Omental fat pad (tissue), 4 donors: ENCODE measurements at places on chromosomes 7 and 10. TPM values are rescaled to one million over a fixed set of nuclear protein-coding genes. Genes with fewer than 3 reads are reported as not detected.

The HTRA1 gene
- total RNA-seq = 240 TPM

DNA sequence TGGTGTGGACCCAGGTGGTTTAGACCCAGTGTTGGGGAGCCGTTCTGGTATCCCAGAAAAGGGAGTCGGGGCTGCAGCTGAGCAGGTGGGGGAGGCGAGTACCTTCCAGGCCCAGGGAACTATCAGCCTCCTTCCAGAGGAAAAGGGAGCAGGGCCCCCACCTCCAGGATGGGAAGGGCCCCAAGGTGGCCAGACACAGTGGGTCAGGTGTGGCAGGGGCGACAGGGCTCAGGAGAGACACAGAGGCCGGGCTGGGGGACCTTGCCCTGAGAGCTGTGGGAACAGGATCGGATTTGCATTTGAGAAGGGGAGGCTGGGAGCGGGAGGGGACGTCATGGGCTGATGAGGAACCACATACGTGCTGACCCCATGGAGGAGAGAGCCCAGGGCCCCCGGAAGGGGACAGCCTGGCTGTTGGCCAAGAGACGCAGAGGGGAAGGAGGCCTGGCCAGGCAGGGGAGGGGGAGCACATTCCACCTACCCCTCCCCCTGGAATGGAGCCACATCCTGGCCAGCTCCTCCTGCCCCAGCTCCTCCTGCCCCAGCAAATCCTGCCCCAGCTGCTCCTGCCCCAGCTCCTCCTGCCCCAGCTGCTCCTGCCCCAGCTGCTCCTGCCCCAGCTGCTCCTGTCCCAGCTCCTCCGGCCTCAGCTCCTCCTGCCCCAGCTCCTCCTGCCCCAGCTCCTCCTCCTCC, 9.7 kb upstream of the TTYH3 start:
- DNase-seq = no peak

DNA sequence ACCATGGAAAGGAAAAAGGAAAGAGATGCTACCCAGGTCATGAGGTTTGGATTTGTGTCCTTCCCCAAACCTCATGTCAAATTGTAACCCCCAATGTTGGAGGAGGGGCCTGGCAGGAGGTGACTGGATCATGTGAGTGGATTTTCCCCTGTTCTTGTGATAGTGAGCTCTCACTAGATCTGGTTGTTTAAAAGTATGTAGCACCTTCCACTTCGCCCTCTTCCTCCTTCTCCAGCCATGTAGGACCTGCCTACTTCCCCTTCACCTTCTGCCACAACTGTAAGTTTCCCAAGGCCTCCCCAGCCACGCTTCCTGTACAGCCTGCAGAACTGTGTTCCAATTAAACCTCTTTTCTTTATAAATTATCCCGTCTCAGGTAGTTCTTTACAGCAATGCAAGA, 113.9 kb downstream of the FAM107B start:
- DNase-seq = no peak

DNA sequence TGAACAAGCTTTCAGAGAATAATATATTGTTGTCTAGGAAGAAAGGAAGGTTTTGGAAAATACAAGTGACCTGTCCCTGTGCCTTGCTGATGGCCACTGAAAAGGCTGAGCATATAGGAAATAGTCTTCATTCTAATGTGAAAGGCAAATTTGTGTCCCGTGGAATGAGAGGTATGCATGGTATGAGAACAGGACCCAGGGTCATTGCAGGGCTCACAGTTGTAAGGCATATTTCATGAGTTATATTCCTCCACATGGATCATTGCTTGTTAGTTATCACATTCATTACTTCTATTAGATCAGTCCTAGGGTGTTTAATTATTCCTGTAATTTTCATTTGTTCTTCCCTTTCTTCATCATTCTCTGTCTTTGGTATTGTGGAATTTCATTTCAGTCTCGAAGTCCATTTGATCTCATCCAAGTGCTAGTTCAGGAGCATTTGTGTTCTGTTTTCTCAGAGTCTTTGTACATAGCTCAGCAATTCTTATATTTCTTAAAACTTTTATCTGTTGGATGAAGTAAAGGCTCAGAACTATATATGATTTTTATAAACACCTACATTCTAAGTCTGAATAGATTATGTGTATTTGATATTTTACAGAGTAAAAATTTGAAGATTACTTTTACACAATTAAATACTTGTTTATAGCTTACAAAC, 39.4 kb upstream of the ARHGAP21 start:
- no peak for DNase-seq

GRCh38 chr10:3067859-3068179, 471 bp downstream of the PFKP start:
- no peak for DNase-seq

The SEMA3D gene
- 5.2 TPM for total RNA-seq

- DNase-seq = no peak
Measured at GRCh38 chr10:17116193-17116592, 13.4 kb downstream of the CUBN start.

DNA sequence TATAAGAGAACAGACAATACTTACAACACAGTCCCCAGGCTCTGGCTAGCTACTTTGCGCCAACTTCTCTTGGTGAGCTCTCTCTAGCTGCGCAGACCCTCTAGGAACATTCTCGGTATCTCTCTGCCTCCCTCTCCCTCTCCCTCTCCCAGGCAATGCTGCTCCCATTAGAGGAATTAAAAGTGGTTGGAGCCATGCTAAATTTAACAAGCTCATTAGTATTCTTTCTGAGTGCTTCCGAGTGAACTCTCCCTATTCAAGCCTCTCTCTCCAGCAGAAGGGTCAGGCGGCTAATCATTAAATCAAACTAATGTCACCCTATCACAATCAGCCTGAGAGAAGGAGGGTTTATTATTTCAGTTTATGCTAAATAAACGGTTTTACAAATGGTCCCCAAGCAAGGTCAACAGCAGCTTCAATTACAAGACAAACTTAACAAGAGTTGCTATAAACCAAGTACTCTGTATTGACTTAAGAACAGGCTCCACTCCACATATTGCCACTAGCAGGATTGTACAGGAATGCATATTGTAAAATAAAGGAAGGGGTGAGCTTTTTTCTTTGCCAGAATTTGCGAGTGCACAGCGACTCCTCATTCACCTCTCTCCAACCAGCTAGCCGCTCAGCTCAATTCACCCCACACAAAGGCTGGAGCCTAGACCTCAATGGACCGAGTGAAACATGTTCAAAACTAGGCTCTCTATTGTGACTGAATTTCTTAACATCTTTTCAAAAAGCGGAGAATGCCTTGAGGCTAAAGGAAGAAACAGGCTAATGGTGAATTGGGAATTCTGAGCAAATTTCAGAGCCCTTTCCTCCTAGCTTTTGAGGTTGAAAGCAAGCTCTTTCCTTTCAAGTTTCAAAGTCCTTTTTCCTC, 84.4 kb downstream of the GLI3 start:
- no peak for DNase-seq

- no peak for DNase-seq
Measured at GRCh38 chr10:109976681-109977080, 31.1 kb upstream of the ADD3 start.

The CNTNAP2 gene
- total RNA-seq = 1.1 TPM

- DNase-seq = no peak
Measured at GRCh38 chr10:129517680-129518057, 50.6 kb downstream of the MGMT start.

DNA sequence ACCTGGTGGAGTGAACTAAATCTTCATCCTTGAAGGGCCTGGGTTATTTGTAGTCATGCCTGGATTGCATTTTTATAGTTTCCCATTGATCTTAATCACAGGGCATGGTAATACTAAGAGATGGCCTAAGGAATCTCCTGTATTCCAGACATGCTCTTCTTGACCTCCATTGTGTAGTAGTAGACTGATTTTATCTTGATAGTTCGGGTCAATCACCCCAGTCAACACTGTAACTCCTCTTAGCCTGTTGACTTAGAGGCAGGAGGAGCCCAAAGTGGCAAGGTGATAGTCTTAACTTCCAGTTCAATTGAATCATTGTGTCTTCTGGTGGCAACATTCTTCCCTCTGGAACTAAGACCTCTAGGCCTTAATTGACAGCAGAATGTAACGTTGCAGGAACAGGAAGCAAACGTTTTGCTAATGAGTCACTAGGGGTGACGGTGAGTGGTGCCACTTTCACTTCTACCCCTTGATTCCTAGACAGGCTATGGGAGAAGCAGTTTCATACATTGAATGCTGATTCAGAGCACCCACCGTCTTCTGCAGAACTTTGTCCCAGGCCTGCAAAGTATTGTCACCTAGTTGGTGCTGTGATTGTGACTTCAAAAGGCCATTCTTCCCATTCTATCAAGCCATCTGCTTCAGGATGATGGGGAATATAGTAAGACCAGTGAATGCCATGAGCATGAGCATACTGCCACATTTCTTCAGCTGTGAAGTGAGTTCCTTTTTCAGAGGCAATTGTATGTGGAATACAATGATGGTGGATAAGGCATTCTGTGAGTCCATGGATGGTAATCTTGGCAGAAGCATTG, 24.0 kb upstream of the PAPSS2 start:
- no peak for DNase-seq

The KMT2E gene
- 75.3 TPM for total RNA-seq

DNA sequence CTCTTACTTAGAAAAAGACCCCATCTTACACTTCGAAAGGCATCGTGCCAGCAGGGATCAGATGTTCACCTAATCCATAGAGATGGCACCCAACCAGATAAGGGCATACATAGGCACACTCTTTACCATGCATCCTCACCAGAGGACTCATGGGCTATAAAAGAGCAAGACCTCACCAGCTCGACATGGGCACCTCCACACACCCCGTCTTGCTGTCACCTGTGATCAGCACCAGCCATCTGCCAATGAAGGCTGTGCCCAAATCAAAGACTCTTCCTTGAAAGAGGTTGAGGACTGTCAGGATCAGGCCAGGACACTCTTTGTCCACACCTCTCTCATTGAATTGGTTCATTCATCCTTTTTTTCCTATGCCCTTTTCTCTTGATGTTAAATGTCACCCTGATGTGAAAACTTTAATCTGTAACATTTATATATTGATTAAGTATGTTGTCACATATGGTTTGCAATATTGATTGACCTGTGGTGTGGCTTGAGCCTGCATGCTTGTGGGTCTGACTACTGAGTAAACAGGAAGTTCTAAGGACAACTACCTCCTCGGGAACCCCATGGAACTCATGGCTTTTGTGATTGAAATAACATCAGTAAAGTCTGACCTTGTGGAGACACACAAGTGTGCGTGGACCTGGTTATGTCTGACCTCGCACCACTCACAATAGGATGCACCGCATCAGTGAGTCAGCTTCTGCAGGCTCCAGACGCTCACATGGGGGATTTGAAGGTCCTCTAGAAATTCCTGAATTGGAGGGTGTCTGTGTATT, 75.5 kb downstream of the HTR5A start:
- DNase-seq = no peak

GRCh38 chr10:28391283-28391682, 88.4 kb upstream of the MPP7 start:
- no peak for DNase-seq

GRCh38 chr10:114575417-114576131, 82.5 kb downstream of the ABLIM1 start:
- DNase-seq = no peak

GRCh38 chr10:46546591-46547540, 9.6 kb downstream of the GPRIN2 start:
- DNase-seq = peak; percentile 20

The CAV1 gene
- 462 TPM for total RNA-seq

The ITGB8 gene
- 17.7 TPM for total RNA-seq

DNA sequence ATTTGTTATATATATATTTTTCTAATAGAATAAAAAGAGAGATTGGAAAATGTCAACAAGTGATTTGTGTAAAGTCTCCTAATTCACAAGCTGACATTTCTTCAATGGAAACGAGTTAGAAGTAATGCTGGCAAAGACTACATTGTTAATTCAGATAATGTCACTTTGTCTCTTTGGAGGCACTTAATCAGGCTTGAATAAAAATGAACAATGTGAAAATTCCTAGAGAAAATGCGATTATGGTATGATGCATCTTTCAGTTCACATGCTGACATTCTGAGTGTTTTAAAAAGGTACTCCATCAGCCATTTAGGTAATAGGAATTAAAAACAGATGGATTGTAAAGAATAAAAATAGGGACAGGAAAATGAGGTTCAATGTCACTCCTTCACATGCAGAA, 100.1 kb downstream of the SLC13A1 start:
- DNase-seq = no peak

- DNase-seq = no peak
Measured at GRCh38 chr7:47383072-47383471, 198.8 kb downstream of the TNS3 start.

The PRKAR2B gene
- total RNA-seq = 287 TPM

DNA sequence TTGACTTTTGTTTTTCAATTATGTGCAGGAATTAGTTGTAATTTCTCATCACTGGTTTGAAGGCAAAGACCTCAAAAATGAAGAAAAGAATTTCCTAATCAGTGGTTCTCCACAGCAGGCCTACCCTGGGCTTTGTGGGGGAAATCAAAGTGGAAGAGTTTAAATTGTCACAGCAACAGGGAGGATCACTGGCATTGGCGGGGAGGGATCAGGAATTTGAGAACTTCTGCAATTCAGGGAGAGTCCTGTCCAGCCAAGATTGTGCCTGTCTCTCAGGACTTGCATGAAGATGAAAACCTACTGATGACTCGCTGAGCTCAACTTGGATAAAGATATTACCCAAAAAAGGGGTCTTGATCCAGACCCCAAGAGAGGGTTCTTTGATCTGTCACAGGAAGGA, 70.1 kb downstream of the HACD1 start:
- no peak for DNase-seq

The TBXAS1 gene
- total RNA-seq = 63.4 TPM

DNA sequence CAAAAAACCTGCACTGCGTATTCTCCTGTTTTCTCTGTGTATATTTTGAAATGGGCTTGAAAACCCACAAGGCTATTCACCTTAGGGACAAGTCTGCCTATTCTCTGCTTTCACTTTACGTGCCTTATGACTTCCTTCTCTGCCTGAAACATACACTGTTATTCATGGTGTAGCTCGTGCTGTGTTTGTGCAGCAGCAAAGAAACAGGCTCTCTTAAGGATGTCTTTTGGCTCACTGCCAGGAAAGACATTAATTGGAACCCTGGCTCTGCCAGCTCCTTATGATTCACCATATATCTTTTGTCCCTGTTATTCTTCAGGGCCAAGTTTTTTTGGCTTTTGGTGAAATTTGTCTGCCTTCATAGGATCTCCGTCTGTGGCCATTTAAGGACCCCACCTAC, 92.4 kb downstream of the TMEM106B start:
- DNase-seq = no peak

DNA sequence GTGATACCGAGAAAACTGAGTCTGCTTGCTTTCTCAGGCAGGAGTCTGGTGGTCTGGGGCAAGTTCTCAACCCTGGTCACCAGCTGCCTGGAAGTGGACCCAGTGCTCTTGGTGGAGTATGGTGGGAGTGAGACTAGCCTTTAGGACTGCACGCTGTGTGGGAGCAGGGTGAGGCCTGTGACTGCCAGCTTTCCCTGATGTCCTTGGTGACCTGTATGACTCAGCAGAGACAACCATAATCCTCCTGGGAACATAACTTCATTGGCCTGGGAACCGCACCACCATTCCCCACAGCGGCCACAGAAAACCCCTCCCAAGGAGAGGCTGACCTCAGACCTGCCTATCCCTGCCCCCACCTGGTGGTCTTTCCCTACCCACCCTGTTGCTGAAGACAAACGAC, 139.5 kb upstream of the CHRM2 start:
- no peak for DNase-seq

The TIMM23B gene
- total RNA-seq = 18.6 TPM
